ENCODE measurements at places on chromosomes 7 and 10.

DNA sequence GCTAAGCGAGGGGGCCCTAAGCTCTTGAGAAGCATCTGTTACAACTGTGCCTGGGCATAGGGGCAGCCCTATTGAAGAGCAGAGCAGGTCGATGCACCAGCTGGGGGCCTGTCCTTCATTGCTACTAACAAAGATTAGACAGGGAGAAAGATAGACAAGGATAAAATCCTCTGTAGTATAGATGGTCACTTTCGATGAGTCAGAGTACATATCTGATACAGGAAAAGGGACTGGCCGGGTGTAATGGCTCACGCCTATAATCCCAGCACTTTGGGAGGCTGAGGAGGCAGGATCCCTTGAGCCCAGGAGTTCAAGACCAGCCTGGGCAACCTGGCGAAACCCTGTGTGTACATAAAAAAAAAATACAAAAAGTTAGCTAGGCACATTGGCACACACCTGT, 13.6 kb downstream of the OPTN start:
- no peak for DNase-seq

DNA sequence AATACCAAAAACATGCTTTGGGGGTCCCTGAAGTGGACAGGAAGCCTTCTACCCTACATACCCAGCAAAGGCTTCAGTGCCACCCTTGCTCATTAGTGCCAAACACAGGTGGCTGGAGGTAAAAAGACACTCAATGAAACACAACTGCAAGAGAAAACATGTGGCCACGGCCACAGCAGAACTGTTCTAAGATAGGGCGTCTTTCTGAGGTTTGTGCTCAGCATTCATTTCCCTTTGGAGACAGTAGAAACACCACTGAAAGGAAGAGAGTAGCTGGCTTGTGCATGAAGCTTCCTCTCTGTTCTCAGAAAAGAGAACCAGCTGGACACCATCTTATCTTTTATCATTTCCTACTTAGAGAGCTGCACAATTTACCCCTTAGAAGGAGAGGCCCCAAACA, 143.0 kb downstream of the PLXNA4 start:
- DNase-seq, result peak; percentile 82

DNA sequence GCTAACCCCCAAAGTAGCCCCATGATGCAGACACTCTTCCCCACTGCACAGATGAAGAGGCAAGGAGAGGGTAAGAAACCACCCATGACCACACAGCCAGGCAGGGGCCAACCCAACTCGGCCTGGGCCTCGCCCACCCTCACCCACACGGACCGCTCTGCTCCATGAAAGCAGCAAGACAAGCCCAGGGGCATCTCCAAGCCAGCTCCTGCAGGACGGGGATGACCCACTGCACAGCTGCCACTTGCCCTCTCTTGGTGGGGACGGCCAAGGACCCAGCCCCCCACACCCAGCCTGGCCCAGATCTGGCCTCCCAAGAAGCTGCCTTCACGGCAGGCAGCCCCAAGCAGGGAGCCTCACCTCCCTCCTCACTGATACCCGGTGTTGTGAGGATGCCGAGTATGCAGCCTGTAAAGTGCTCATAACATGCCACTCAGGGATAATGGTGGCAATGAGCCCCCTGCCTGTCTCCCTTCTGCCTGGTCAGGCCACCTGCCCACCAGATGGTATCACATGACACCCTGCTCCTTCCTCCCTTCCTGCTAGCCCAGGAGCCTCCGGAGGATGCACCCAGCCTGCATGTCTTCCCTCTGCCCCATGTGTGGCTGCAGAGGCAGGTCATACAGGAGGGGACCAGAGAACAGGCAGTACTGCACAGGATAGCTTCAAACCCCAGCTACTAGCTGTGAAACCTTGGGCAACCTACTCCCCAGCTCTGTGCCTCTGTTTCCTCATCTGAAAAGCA, 23.3 kb downstream of the OGDHL start:
- no peak for DNase-seq

DNA sequence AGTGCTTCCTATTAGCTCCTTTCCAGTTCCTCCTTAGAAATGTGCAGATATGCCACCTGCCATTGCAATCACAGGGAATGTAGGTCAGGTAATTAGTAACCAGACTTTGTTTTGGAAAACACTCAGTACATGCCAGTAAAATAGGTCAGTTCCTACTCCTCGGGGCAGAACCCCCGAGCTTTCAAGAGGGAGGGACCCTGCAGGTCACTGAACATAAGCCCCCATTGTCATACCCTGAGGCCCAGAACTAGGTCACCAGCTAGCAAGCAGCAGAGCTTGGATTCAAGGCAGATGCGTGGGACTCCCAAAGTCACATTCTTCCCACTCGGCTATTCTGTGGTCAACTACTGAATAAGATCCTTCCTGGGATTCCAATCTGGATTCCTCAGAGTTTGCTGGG, 104.8 kb downstream of the PPP1R3C start:
- no peak for DNase-seq

DNA sequence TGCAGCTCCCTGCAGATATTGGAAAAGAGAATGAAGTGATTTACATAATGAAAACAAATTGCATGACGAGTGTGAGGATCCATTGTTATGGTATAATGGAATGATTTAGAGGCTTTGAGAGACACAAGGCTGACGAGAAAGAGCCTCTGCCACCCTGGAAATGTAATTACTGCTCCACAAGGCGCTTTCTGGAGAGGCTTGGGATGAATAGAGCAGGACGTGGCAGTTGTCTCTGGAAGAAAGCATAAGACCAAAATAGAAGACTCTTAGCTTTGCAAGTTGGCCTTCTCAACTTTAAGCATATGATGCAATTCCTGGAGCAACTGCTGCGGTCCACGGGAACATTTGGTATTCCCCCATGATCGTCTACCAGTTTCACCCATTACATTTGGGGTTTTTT, 181.9 kb upstream of the TCF7L2 start:
- DNase-seq, result no peak

GRCh38 chr7:50085344-50085743, 7.7 kb downstream of the ZPBP start:
- no peak for DNase-seq

DNA sequence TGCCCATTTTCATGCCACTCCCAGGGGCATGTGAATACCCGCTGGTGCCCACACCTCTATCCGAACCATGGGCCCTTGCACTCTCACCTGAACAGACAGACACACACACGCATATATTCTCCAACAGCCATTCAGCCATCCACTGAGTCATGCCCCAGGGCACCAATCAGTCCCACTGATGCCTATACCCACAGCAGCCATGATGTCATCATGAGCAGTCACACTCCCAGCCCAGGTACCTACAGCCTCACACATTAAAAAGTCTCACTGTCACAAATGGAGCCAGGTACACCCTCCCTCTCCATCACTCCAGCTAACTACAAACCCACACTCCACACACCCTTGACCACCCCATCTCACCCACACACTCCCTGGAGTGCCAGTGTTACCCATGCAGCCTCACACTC, 12.2 kb downstream of the VSIR start:
- DNase-seq, result no peak

- no peak for DNase-seq
These were observed 10.5 kb downstream of the TRIM24 start for GRCh38 chr7:138470391-138471157.

- DNase-seq, result no peak
These were observed at the start of gene TACC2 for GRCh38 chr10:121988361-121989324. TSS of gene TACC2 (plus strand) at chr10:121989163. CDS start at chr10:122021982, 32,819 bp downstream.

- DNase-seq, result no peak
These were observed 2.9 kb downstream of the OLAH start for GRCh38 chr10:15046626-15047025.

GRCh38 chr7:46318276-46318675, 397.2 kb upstream of the IGFBP3 start:
- no peak for DNase-seq

DNA sequence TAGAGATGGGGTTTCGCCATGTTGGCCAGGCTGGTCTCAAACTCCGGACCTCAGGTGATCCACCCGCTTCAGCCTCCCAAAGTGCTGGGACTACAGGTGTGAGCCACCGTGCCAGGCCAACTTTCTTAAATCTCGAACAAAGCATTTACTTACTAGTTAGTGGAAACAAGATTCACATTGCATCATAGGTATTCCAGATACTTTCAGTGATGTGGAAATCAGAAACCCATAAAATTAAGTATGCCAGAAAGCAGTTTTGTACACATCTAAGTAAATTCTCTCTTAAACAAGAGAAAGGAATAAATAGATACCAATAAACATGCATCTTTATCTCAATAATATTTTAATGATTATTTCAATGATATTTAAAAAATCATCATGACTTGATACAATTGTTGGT, 75.5 kb downstream of the DGKI start:
- no peak for DNase-seq

GRCh38 chr10:114825513-114826253, 4.1 kb downstream of the FHIP2A start:
- DNase-seq, result no peak

- DNase-seq, result no peak
These were observed 285.1 kb downstream of the CCSER2 start for GRCh38 chr10:84613336-84614021.

GRCh38 chr10:123651421-123652047, 14.6 kb upstream of the GPR26 start:
- DNase-seq, result no peak

DNA sequence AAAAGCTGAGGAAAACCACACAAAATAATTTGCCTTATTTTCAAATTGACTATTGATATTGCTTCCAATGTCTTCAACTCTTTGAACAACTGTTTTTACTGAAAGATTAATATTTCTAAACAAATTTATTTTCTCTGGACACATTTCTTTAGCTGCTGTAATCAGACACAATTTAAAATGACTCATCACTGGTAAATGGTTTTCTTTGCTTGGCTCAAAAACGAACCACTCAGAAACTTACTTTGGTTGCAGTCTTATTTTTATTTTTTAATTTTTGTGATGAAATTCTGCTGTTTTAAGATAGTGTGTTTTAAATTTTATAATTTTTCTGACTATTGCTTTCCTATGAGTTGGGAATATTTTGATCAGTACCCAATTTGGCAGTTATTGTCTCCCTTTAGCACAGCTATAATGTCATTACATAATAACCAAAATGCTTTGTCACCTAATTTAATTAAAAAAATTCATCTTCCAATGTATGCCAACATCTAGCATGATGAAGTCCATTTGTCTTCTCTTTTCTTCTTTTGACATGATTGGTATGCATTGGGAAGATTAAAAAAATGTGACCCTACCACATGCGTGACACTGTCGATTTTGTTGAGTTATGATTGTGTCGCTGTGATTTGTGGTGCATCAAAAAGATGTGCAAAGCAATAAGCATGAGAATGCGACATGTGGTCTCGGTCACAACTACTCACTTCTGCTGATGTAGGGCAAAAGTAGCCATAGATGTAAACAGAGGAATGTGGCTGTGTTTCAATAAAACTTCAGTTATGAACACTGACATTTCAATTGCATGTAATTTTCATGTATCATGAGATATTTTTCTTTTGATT, 222.3 kb downstream of the SUGCT start:
- no peak for DNase-seq

DNA sequence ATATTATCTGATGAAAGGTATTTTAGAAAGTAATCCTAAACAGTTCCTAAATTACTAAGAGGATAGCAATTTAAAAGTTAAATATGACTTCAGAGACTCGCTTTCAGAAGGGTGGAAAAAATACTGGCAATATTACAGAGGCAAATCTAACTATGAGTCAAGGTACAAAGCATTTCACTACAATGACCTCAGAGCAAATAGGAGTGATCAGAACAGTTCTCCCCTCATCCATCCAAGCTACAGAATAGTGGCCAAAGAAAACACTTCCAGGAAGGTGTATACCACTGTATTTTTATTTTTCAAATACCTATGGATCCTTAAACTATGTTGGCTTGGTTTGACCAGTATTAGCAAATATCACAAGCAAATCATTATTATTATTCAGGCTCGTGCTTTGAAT, 112.8 kb upstream of the ODAD2 start:
- no peak for DNase-seq

DNA sequence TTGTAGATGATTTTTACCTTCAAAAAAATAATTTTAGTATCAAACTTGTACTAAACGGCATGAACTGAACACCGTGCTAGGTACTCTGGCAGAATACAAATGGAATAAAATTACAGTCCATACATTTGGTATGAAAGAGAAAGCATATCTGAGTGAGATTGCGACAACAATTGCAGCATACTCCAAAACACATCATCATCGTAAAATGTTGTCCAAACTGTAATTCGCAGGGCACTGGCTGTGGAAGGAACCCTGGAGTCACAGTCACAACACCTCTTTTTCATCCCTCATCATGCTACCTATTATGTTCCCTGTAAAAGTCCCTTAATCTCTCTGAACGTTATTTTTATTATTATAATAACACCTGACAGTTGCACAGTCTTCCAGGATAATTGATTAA, 13.5 kb downstream of the CREM start:
- DNase-seq, result no peak

- DNase-seq, result peak; percentile 6
These were observed 47.3 kb downstream of the MYPN start for GRCh38 chr10:68156373-68157185.

DNA sequence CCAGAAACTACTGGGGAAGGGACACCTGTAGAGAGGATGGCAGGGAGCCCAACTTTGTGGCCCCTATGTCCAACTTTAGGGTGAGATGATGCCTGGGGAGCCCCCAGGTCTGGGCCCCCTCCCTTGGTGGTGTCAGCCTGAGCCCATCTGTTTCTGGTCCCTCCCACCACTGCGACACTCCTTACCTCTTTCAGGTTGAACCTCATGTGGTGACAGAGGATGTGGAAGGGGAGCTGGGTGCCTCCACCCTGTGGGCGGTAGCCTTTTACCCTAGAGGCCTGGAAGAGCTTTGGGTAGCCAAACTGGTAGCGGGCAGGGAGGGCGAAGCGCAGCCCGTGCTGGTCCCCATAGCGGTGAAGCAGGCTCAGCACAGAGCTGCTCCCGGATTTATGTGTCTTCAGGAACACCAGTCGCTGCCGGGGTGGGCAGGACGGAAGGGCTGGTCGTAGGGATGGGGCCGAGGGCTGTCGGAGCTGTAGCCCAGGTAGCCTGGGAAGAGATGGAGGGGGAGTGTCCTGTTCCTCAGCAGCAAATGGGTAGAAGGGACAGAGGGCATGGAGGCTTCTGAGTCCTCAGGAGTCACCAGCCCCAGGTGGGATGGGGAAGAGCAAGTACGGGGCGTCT, 2.0 kb downstream of the GAL3ST4 start:
- DNase-seq, result no peak

GRCh38 chr7:158284617-158285382, 302.8 kb downstream of the PTPRN2 start:
- no peak for DNase-seq

GRCh38 chr10:116170815-116171250, 102.2 kb downstream of the GFRA1 start:
- no peak for DNase-seq

- DNase-seq, result no peak
These were observed 98.6 kb upstream of the PRPS1L1 start for GRCh38 chr7:18126281-18126680.

DNA sequence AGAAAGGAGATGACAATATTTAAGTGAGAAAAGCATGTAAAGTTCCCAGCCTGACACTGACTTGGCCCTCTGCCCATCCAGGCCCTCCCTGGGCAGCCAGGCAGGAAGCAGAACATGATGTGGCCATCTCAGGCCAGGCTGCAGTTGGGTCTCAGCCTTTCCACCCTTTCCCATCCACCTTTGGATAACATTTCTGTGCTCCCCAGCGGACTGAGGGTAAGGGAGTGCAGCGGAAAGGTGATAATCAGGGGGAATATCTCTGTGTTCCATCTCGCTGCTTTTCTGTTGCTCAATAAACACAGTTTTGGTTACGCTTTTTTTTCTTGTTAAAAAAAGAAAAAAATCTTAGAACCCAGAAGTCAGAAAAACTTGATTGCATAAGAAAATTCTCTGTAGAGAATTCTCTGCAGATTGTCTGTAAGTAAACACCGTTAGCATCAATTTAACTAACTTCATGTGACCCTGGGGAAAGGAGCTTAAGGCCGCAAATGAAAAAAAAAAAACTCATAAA, 37.2 kb upstream of the TARP start:
- peak; percentile 72 for DNase-seq

GRCh38 chr10:126570621-126571602, 99.6 kb downstream of the C10orf90 start:
- DNase-seq, result no peak

Data from GF-D8 (cell line).